Skin of body (tissue), 3 donors: ENCODE measurements at places on chromosomes 7 and 10. TPM values are rescaled to one million over a fixed set of nuclear protein-coding genes. Genes with fewer than 3 reads are reported as not detected.

GRCh38 chr10:118966076-118966849, 63.3 kb upstream of the NANOS1 start:
- no peak for DNase-seq

DNA sequence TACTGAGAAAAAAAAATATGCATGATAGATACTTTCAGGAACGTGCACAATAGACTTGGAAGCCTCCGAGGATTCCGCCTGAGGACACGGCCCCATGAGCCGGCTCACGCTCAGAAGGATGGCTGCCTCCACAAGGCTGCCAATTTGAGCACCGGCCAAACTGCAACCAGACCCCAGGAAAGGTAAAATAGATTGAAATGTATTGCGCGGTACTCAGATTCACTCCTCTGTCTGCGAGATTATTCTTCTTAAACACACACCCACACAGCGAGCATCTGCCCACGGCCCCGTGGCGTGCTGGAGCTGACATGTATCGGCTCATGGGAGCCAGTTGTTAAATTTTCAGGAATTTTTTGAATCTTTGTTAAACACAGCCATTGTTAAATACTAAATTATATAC, 653.2 kb upstream of the MKI67 start:
- peak; percentile 35 for DNase-seq

- no peak for DNase-seq
These were observed 28.6 kb downstream of the OGDH start for GRCh38 chr7:44634839-44635591.

- peak; percentile 35 for DNase-seq
These were observed 106.2 kb downstream of the SNX10 start for GRCh38 chr7:26397796-26398426.

- DNase-seq, result peak; percentile 85
These were observed 632.6 kb downstream of the KCNMA1 start for GRCh38 chr10:77004917-77005564.

TMEM229A gene
- total RNA-seq, result not detected
